Epithelial cell of proximal tubule (primary cell): ENCODE measurements at places on chromosomes 1 and 21. TPM values are rescaled to one million over a fixed set of nuclear protein-coding genes. Genes with fewer than 3 reads are reported as not detected.

The SH3D21 gene
- 4.0 and 20.3 TPM in 2 replicates for total RNA-seq

The IQGAP3 gene
- 65.0 and 65.3 TPM in 2 replicates for total RNA-seq

The KANK4 gene
- total RNA-seq: under 0.01 TPM in 1 of 2 replicates, not detected in the other

The HMGCL gene
- total RNA-seq: 22.1 and 38.5 TPM in 2 replicates

The CTXND2 gene
- total RNA-seq: not detected in 2 replicates

The TFF2 gene
- not detected in 2 replicates for total RNA-seq

The ADAM30 gene
- not detected in 2 replicates for total RNA-seq

The CBR3 gene
- 12.8 and 17.7 TPM in 2 replicates for total RNA-seq

The CD84 gene
- total RNA-seq: not detected in 2 replicates

The BATF3 gene
- 2.5 TPM in 1 of 2 replicates, not detected in the other for total RNA-seq

The C1orf74 gene
- 3.3 and 4.4 TPM in 2 replicates for total RNA-seq

GRCh38 chr1:235999259-235999925 is 65.5 kb downstream of the NID1 start:
- DNase-seq: no peak

- DNase-seq: no peak
Measured at GRCh38 chr1:169890761-169891538, 2.7 kb downstream of the SCYL3 start.

DNA sequence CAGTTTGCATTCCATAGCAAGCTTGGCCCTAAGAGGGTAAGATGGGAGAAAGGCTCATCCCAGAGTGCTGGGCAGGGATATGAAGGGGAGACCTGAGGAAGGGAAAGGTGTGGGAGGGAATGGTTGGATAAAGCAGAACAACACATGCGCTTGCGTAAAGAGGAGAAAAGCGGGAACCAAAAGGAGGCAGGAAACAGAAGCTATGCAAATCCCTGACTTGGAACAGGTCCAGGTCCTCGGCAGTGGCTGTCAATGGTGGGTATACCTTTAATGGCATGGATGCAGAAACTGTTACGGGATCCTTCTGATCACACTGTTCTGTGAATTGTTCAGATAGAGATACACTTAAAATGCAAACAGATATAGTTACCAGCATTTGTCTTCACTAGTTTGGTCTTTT is 455.6 kb downstream of the SIPA1L2 start:
- no peak for DNase-seq

DNA sequence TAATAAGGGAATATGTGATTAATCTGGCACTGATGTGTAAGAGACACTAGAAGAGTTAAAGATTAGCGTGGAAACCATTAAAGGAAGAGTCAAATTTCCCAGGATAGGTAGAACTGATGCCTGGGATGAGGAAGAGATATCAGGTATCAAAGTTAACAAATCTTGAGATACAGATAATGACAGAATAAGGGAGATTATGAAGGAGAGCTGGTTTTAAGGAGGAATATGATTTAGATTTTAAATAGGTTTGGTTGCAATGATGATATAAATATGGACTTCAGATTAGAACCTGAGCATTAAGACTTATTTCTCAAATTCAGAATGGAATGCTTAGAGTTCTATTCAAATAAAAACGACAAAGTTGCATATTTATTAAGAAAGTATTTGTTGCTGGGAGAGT is 26.2 kb downstream of the MAGI3 start:
- no peak for DNase-seq

- no peak for DNase-seq
Measured at GRCh38 chr1:83718338-83718737, 280.6 kb downstream of the TTLL7 start.

DNA sequence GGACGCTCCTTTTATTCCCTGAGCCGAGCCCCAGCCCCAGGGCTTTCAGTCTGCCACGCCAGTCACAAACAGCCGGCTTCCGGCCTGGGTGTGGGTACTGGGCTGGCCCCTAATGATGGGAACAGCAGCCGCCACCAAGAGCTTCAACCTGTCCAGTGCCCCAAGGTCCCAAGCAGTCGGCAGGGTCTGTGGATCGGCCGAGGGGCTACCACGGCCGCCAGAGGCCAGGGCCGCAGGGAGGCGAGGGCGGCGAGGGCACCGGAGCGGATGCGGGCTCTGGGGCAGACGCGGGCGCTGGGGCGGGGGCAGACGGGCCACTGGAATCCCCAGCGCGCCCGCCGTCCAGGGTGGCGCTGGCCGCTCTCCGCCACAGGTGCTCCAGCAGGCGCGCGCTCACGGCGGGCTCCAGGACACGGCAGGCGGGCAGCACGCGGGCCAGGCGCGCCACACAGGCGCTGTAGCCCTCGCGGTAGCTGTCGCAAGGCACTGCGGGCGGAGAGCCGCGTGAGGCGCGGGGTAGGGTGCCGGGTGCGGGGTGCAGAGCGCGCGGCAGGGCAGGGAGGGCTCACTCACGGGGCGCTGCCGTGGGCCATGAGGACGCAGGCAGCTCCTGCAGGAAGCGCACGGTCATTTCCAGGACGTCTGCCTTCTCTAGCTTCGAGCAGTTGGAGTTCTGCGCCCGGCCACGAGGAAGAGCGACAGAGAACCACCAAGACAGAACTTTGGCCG is 887 bp downstream of the HES2 start:
- DNase-seq: no peak

DNA sequence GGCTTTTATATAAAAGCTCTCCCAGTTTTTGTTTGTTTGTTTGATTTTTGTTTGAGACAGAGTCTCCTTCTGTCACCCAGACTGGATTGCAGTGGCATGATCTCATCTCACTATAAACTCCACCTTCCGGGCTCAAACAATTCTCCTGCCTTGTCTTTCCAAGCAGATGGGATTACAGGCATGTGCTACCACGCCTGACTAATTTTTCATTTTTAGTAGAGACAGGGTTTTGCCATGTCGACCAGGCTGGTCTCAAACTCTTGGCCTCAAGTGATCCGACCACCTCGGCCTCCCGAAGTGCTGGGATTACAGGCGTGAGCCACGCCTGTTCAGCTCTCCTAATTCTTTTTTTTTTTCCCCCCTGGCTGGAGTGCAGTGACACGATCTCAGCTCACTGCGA is 4.4 kb downstream of the PCAT6 start:
- DNase-seq: no peak

GRCh38 chr1:10905841-10906655 is 106.4 kb upstream of the TARDBP start:
- no peak for DNase-seq

GRCh38 chr1:82337635-82338034 is 536.9 kb downstream of the ADGRL2 start:
- DNase-seq: no peak

GRCh38 chr1:181514298-181515290 is 31.3 kb downstream of the CACNA1E start:
- DNase-seq: no peak

- no peak for DNase-seq
Measured at GRCh38 chr1:7768583-7768982, 2.5 kb upstream of the VAMP3 start.

GRCh38 chr21:45466330-45467220 is 61.6 kb downstream of the COL18A1 start:
- no peak for DNase-seq

GRCh38 chr1:116556289-116557006 is 14.4 kb downstream of the CD58 start:
- DNase-seq: peak; percentile 92

DNA sequence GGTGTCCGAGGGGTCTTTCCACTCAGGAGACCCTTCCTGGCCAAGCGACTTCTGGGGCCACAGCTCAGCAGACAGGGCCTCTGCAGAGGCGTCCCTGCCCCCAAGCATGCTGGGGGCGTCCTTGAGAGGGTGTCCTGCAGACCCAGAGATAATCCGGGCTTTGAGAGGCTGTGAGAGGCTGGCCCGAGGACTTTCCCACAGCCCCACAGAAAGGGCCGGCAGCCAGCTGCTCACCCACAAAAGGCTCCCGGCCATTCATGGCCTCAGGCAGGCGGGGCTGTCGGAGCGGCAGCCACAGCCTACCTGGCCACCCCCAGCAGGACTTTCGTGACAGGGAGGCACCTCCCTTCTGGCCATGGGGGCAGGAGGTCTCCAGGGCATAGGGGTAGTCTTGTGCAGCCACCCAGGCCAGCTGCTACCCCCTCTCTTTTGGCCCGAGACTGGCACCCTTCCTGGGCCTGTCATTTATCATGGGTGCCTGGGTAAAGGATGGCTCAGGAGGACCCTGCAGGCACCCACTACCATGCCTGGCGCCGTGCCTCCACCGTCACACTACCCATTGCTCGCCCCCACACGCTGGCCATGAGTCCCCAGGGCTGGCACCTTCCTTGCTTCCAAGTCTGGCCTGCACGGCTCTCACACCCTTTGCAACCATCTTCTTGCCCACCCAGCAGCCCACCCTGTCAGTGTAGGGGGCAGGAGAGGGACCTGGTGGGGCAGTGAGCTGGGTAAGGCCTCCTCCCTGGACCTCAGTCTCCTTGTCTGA is 11.1 kb upstream of the TNFRSF14 start:
- no peak for DNase-seq

GRCh38 chr1:187942986-187943385 is 1114.2 kb downstream of the PLA2G4A start:
- DNase-seq: no peak

- DNase-seq: no peak
Measured at GRCh38 chr1:112389689-112390088, 6.3 kb upstream of the CTTNBP2NL start.

DNA sequence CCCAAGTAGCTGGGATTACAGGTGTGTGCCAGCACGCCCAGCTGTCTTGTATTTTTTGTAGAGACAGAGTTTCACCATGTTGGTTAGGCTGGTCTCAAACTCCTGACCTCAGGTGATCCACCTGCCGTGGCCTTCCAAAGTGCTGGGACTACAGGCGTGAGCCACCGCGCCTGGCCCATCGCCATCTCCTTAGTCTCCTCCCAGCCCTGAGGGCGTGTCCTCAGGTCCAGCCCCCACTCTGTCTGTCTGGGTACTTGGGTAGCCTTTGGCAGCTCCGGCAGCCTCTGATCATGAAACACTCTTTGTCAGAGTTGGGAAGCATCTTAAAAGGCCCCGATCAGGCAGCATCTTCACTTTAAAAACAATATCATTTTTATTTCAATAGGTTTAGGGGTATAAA is 90.3 kb upstream of the DISP3 start:
- DNase-seq: no peak

- DNase-seq: no peak
Measured at GRCh38 chr1:40751802-40752201, 31.8 kb upstream of the KCNQ4 start.

DNA sequence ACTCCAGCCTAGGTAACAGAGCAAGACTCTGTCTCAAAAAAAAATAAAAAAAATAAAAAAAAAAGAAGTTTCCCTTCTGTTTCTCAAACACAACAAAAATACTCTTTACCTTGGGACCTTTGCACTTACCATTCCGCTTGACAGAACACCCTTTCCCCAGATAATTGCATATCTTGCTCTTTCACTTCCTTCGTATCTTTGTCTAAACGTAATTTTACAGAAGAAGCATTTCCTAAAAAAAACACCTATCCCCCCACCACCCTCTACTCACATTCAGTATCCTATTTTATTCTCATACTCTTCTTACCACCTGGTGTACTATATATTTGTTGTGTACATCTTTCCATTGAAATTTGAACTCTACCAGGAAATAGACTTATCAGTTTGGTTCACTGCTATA is 32.7 kb downstream of the ASH1L start:
- DNase-seq: no peak

DNA sequence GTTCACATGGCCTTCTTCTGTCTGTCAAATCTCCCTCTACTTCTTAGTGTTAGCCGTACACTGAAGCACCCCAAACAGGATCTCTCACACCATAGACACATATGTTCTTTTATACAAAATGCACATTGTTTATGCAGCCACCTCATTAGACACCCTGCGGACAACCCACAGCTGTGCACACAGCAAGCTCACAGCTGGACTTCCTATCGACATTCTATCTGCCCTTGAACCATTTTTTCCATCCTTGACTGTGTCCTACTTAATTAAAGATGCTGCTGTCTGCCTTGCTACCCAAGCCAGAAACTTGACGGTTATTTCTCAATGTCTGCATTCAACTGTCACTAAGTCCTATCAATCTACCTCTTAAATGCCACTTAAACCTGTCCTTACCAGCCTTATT is 3.2 kb upstream of the ZBTB21 start:
- DNase-seq: no peak

DNA sequence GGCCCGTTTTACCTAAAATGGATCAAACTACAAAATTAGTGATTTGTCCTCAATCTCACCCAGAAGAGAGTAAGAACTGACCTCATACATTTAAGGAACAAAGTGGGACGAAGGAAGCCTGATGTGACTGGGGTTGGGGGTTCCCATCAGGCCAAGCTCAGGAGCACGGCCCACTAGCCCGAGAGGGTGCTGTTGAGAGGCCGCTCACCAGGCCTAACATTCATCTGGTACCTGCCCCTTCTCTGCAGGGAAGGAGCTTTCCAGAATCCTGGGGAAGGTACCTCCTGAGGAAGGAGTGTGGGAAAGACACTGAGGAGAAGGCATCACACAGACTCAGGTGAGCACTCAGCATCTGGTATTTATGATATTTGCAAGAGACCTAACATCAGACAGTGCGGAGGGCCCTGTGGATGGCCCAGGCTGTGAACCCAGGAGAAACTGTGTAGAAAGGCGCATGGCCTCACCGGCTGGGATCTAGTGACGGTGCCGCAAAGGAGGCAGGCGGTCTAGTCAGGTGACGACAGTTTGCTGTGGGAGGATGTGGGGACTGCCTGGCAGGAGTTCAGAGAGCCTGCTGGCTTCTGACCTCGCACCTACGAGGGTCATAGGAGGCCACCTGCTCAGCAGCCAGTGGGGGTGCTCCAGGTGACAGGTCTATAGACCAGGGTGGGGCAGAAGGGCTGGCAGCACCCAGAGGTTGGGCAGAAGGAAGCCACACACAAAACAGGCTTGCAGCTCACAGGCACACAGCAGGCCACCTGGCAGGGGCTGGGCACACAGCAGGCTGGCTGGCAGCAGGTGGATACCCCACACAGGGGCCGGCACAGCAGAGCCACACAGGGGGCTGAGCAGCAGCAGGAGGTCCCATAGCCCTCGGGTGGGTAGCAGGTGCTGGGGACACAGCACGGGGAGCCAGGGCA is 543 bp downstream of the KRTAP12-4 start:
- no peak for DNase-seq

DNA sequence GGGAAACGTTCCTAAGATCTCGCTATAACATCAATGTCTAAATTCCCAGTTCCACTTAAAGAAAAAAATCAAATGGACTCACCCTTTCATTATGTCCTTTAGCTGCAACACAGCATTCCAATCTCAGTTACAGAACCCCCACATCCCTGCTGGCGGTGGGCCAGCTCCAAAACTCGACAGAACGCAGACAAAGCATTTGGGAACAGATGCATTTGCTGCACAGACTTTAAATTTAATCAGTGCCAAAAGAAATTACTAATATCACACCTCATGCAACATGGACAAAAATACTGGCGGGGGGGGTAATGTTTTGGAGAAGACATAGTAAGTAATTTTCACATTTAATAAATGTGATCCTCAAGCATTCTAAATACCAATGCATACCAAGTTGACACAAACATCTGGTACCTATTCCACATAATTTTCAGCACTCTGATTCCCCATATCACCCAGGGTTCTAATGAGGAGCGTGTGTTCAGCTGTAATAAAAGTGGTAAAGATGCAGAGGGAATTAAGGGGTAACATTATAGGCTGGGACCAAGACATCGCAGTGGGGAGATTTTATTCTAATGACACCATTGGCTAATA is 79.7 kb downstream of the TGFBR3 start:
- DNase-seq: no peak
